ENCODE measurements at places on chromosomes 16 and 17.

DNA sequence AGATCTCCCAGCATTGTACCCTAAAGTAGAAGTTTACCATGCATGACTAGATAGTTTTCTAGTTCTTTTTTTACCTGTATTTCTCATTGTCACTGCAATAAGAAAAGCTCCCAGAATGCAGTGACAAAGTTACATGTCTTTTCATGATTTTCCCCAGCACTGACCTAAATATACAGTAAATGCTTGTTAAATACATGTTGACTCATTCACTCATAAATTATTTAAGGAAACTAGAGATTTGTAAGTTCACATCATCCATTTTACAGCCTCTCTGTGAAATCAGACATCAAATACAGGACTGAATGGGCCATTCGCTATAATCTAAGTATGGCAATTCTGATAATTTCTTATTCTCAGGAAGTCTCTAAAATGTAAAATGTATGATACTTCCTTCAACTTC is 258.9 kb upstream of the AXIN2 start:
- no peak for DNase-seq

DNA sequence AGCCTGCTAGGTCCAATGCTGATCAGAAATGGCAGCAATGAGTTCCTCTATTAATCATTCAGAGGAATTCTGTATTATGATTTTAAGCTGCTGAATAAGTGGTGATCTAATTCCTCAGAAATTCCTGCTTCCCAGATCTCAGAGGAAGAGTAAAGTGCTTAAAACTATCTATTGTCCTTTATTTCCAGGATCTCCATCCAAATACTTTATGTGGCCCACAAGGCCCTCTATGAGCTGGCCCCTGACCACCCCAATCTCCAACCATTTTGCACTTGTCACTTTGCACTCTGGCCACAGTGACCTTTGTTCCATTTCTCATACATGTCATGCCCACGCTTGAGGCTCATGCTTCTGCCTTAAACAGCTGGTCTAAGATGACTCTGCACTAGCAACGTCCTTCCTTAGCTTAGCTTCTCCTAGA is 93.7 kb downstream of the CA10 start:
- no peak for DNase-seq

- DNase-seq = no peak
These were observed 215.4 kb downstream of the UTP18 start for GRCh38 chr17:51475730-51476129.

- DNase-seq = no peak
These were observed 22.0 kb upstream of the NLK start for GRCh38 chr17:28020515-28020914.

- DNase-seq = no peak
These were observed 11.0 kb upstream of the ZNHIT3 start for GRCh38 chr17:36475346-36475970.

DNA sequence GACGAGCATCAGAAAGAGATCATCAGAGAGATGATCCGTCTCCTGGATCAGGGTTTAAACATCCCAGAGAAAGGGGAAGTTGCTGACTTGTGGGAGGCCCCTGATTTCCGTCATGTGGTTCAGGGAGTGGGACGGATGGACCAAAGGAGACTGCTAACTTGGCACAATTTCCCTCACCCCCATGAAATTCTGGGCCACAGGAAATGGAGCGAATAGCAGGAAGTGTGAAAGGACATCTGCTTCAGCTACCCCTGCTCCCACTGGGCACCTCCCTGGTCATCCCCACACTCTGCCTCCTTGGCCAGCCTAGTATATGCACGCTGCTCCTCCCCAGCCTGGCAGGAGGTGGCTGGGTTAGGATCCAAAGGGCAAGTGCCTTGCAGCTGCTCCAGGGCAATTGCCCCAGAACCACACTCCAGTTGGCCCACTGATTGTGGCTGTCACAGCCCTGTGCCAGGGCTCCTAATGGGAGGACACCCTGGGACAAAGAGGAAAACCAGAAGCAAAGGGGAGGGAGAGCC is 1.3 kb downstream of the ARRB2 start:
- no peak for DNase-seq

Data from activated naive CD4-positive, alpha-beta T cell treated with anti-CD3 and anti-CD28 coated beads, Interleukin-2, amount 10 ng/mL, durations not matched to agents 7 days and 5 days (primary cell).